ENCODE measurements at places on chromosomes 2 and 18.

DNA sequence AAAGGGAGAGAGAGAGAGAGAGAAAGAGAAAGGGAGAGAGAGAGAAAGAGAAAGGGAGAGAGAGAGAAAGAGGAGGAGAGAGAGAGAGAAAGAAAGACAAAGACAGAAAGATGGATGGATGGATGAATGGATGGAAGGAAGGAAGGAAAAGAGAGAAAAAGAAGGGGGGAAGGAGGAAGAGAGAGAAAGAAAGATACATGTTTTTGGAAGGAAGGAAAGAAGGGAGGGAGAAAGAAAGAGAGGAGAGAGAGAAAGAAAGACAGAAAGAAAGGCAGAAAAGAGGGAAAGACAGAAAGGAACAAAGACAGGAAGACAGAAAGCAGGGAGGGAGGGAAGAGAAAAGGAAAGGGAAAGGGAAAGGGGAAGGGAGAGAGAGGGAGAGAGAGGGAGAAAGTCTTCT lies 51.6 kb downstream of the RNU4ATAC start:
- DNase-seq, result no peak

DNA sequence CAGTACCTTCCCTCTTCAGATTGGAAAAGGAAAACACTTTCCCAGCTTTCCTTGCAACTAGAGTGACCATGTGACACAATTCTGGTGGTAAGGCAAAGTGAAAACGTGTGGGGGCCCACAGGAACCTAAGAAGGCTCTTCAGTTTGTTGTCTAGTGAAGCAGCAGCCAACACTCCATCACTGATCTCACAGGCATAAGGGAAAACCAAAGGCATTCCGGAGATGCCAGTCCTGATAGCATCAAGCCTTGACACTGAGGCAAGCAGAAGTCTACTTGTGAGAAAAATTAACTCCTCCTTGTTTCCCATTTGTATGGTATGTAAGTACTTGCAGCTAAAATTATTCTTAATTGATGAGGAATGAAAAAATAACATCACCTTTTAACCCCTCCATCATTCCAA lies 88.3 kb downstream of the ETAA1 start:
- DNase-seq, result no peak

- no peak for DNase-seq
Measured at GRCh38 chr2:203164311-203164935, 74.4 kb upstream of the CYP20A1 start.

- DNase-seq, result no peak
Measured at GRCh38 chr18:24601585-24601984, 141.1 kb downstream of the HRH4 start.

- DNase-seq, result no peak
Measured at GRCh38 chr2:10834068-10834655, 21.6 kb upstream of the PDIA6 start.

DNA sequence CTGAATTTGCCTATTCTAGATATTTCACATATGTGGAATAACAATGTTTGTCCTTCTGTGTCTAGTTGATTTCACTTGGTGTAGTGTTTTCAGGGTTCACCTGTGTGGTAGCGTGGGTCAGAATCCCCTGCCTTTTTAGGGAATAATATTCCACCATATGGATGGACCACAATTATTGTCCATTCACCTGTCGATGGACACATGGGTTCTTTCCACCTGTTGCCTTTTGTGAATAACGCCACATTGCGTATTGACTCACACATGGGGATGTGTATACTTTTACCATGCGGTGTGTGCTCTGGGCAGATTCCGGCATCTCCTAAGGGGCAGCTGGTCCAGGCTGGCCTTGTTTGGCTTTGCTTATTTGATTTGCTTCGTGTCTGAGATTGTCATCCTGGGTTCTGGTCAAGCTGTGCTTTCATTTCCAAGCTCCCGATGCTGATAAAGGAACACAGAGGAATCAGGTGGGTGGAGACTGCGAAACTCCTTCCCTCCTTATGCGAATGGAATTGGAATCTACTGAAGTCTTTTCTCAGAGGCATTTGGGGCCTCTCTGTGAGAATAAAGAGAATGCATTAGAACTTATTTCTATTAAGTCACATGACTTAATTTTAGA lies 18.9 kb upstream of the ALLC start:
- DNase-seq, result no peak
